ENCODE measurements at places on chromosomes 16 and 17.

GRCh38 chr17:75289832-75290337 lies 652 bp upstream of the SLC25A19 start:
- DNase-seq = no peak

GRCh38 chr16:67277999-67278772 lies 1.1 kb upstream of the PLEKHG4 start:
- no peak for DNase-seq

- DNase-seq = no peak
These were observed 7.7 kb downstream of the PRR15L start for GRCh38 chr17:47949946-47950345.

DNA sequence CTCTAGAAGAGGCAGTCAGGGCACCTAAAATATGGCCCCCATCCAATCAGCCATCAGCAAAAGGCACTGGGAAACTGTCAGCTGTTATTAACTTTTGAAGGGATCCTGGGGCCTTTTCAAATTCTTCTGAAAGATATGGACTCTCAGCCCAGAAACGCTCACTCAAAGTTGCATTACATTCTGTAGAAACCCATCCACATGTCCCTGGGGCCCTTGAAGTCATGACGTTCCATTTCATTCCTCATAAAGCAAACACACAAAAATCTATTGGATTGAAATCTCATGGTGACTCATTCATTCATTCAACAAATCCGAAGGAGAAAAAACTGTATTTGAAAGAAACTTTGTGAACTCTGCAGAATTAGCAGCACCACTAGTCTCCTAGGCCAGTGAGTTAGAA lies 215.3 kb downstream of the C16orf95 start:
- no peak for DNase-seq

- DNase-seq = no peak
These were observed 22.6 kb upstream of the HOXB13 start for GRCh38 chr17:48751172-48751571.

DNA sequence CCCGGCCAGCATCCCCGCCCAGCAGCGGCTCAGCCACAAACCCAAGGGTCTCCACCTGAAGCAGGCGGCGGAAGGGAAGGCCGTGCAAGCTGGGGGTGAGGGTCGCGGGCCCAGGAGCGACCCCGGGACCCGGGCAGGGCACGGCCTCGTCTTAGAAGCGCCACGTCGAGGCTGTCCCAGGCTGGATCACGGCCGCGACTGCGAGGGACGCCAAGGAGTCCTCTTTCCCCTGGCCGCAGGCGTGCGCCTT lies 538 bp upstream of the CCNF start:
- DNase-seq = no peak

DNA sequence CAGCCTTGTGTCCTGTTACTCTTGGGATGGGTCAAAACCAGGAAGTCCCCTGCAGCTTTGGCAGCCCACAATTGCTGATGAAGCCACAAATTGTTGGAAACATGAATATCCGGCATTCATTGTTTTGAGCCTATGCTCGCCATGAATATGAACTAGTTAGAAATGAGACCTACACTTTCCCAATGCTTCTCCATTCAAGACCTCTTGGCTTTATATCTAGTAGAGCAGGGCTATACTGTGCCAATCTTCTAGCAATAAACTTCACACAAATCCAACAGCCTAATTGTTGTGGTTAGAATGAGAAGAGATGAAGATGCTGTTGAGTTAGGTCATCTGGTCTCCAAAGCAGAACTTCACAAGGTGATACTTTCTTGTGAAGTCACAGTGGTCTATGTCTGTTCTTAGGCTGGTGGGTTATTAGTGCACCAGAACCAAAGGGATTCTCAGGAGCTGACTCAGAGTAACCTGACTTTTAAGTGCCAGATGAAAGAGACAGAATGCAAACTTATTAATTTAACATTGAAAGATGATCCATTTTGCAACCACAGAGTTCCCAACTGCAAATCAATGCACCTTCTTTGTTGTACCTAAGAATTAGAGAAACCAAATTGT lies 13.7 kb upstream of the KRT23 start:
- DNase-seq = no peak

GRCh38 chr17:45857977-45858708 lies 13.5 kb downstream of the SPPL2C start:
- DNase-seq = no peak

All from liver (tissue), 10 donors.